Heart right ventricle (tissue), 16 donors: ENCODE measurements at places on chromosomes 13 and 19.

- no peaks in the 10 kb centered on the region for H3K27me3 ChIP-seq
- peaks cover 45% of the 10 kb centered on the region for H3K4me1 ChIP-seq
- no peak overlapping the region for H3K4me3 ChIP-seq
- H3K36me3 ChIP-seq = peaks cover 3% of the 10 kb centered on the region
- H3K27ac ChIP-seq = no peak overlapping the region
- no peak for DNase-seq
Measured at GRCh38 chr19:4719499-4719866, 4.2 kb downstream of the DPP9 start.

DNA sequence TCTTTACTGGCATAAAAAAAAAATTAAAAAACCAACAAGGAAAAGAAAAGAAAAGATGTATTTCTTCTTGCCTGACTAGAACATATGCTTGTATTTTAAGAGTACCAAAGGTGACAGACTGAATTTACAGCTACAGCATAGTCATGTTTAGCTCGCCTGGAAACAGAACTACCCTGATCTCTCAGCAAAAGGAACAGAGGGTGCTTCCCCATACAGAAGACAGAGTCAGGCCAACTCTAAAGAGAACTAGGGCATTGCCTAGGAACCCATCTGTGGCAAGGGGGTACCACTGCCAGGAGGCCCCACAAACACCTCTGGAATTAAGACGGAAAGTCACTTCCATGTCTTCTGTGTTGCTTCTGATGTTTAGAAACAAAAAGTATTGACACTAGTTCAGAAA is 252.1 kb upstream of the STARD13 start:
- H3K4me1 ChIP-seq = peaks cover 44% of the 10 kb centered on the region
- peak overlapping the region; percentile 3 for H3K27ac ChIP-seq
- no peaks in the 10 kb centered on the region for H3K27me3 ChIP-seq
- H3K36me3 ChIP-seq = no peaks in the 10 kb centered on the region

DNA sequence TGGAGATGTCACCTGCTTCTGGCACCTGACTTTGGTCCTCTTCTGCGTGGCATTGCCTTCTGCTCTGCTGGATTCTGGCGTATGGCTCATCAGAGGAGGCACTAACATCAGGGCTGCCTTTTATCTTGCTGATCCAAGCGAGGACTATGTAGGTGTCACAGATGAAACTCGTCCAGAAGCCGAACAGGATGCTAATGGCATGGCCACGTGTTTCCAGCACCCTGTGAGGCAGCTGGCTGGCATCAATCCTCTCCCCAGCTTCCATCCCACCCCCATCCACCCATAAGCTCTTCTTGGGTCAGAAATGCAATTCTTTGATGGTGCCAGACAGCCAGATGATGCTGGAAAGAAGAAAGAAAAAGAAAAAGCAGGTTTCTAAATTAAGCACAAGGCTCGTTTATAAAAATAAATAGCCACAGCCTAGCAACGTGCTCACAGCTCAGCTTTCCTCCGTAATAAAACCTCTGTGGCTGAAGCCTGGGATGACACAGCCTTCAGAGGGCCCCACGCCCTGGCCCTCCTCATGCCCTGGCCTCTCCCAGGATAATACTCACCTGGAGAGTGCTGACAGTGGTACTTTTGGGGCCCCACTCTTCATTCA is 212.9 kb upstream of the SERP2 start:
- H3K27me3 ChIP-seq = no peaks in the 10 kb centered on the region
- H3K4me3 ChIP-seq = no peak overlapping the region
- no peaks in the 10 kb centered on the region for H3K4me1 ChIP-seq
- DNase-seq = no peak

- H3K36me3 ChIP-seq = peaks cover 41% of the 10 kb centered on the region
- H3K27me3 ChIP-seq = no peaks in the 10 kb centered on the region
- no peak for DNase-seq
- peaks cover 57% of the 10 kb centered on the region for H3K4me1 ChIP-seq
Measured at GRCh38 chr13:21047591-21048282, 13.6 kb downstream of the LATS2 start.

DNA sequence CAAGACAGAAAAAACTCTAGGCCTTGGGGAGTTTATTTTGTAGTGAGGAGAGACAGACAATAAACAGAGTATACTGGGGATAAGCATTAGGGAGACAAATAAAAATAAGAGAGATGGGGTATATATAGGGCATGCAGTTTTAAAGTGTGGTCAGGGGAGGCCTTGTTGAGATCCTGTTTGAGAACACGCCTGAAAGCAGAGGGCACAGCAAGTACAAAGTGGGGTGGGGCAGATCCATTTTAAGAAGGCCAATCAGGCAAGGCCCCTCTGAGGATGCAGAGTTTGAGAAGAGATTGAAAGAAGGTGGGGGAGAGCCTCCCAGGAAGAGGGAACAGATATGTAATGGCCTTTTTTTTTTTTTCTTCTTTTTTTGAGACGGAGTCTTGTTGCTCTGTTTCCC is 2.1 kb downstream of the PPP2R1A start:
- H3K27me3 ChIP-seq = no peaks in the 10 kb centered on the region
- no peak for DNase-seq
- H3K36me3 ChIP-seq = peaks cover 5% of the 10 kb centered on the region
- peak overlapping the region; percentile 98 for H3K27ac ChIP-seq
- H3K4me1 ChIP-seq = peaks cover 54% of the 10 kb centered on the region

- no peak overlapping the region for H3K4me3 ChIP-seq
- H3K27me3 ChIP-seq = no peaks in the 10 kb centered on the region
- H3K4me1 ChIP-seq = no peaks in the 10 kb centered on the region
- H3K36me3 ChIP-seq = no peaks in the 10 kb centered on the region
- no peak overlapping the region for H3K27ac ChIP-seq
Measured at GRCh38 chr13:80866921-80867320, 526.0 kb upstream of the SPRY2 start.

GRCh38 chr13:98515818-98516465 is 61.0 kb downstream of the STK24 start:
- H3K36me3 ChIP-seq = peaks cover 25% of the 10 kb centered on the region
- no peaks in the 10 kb centered on the region for H3K27me3 ChIP-seq
- no peak for DNase-seq
- no peaks in the 10 kb centered on the region for H3K4me1 ChIP-seq

DNA sequence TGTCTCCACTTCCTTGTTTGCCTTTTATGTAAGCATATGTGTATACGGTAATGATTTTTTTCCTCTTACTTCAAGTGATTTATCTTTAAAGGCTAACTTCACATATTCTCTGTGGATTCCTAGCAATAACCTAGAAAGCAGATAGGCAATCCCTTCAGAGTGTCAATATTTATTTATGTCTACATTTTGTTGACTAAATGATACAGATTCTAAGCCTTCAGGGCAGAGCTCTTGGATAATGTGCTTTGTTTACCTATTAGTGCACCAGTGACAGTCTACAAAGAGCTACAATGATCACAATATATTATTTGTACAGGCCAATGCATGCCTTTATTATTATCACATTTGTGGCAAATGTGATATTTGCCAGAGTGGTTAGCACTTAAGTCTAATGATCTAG is 406.2 kb downstream of the EFNB2 start:
- DNase-seq = no peak
- H3K36me3 ChIP-seq = no peaks in the 10 kb centered on the region
- no peaks in the 10 kb centered on the region for H3K27me3 ChIP-seq
- no peak overlapping the region for H3K4me3 ChIP-seq
- no peak overlapping the region for H3K27ac ChIP-seq

GRCh38 chr19:16382775-16383543 is 58.3 kb downstream of the KLF2 start:
- peak; percentile 89 for DNase-seq
- peaks cover 61% of the 10 kb centered on the region for H3K4me1 ChIP-seq

- H3K36me3 ChIP-seq = no peaks in the 10 kb centered on the region
- peak; percentile 71 for DNase-seq
- peaks cover 48% of the 10 kb centered on the region for H3K27me3 ChIP-seq
- H3K4me3 ChIP-seq = peak within 1 kb of the TSS; percentile 80
Measured at GRCh38 chr13:71867131-71867814, at the start of gene DACH1. Gene DACH1, minus strand, starts transcription at chr13:71867204.

- peak overlapping the region; percentile 66 for H3K4me3 ChIP-seq
- H3K4me1 ChIP-seq = peaks cover 11% of the 10 kb centered on the region
- peak overlapping the region; percentile 63 for H3K27ac ChIP-seq
- no peaks in the 10 kb centered on the region for H3K27me3 ChIP-seq
- peak; percentile 61 for DNase-seq
Measured at GRCh38 chr19:53868091-53868891, 608 bp downstream of the MYADM start.

DNA sequence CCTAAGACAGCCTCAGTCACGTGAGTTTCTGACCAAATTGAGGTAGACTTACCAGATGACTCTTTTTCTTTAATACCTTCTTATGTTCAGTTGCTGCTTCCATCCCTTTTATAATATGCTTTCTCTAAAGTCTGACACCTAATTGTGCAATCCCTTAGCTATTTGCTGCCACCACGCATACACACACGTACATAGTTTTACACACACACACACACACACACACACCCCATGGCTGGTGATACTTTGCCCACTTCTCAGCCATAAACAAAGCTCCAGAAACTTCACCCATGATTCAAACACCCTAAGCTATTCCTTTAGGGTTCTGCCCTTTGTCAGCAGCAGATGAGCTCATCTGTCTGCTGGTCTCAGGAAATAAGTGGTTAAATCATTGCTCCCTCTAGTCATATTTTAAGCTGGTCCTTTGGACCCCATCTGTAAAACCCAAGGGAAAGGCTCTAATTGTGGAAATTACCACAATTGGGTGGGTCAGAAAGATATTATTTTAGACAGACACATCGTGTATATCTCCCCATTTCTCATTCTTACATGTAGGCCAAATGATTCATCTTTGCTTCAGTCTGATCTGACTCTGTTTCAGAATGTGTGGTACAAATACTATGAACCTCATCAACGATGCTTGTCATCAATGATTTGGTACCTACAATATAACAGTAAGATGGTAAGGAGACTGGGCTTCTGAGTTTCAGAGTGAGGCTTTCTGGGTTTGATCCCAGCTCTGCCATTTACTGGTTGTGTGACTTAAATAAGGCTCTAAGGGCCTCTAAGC is 69.2 kb downstream of the NALCN start:
- no peak for DNase-seq
- no peak overlapping the region for H3K4me3 ChIP-seq
- H3K27ac ChIP-seq = no peak overlapping the region

GRCh38 chr19:51144482-51145045 is 2.5 kb downstream of the SIGLEC7 start:
- H3K4me3 ChIP-seq = no peak overlapping the region
- no peaks in the 10 kb centered on the region for H3K4me1 ChIP-seq
- no peak overlapping the region for H3K27ac ChIP-seq
- H3K36me3 ChIP-seq = no peaks in the 10 kb centered on the region
- H3K27me3 ChIP-seq = peaks cover 8% of the 10 kb centered on the region

DNA sequence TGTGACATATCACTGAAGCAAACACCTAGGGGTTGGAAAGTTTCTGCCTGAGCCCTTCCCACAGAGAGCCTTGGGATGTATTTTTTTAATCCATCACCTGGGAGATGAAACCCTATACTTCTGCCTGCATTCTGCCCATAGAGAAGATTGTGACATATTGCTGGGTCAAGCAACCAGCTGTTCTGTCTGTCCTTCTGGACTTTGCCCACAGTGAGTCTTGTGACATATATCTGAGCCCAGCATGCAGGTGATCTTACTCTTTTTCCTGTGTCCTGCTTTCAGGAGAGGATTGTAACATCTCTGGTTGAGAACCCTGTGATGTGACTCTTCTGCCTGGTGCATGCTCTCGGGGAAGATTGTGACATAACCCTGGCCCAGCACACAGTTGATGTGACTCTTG is 24.9 kb upstream of the ZNF681 start:
- DNase-seq = no peak
- no peak overlapping the region for H3K4me3 ChIP-seq
- no peaks in the 10 kb centered on the region for H3K36me3 ChIP-seq
- no peaks in the 10 kb centered on the region for H3K4me1 ChIP-seq
- no peaks in the 10 kb centered on the region for H3K27me3 ChIP-seq

- no peak overlapping the region for H3K4me3 ChIP-seq
- no peak for DNase-seq
- H3K27me3 ChIP-seq = peaks cover 22% of the 10 kb centered on the region
- H3K36me3 ChIP-seq = no peaks in the 10 kb centered on the region
- no peaks in the 10 kb centered on the region for H3K4me1 ChIP-seq
Measured at GRCh38 chr13:45623516-45624090, 8.1 kb upstream of the ERICH6B start.

GRCh38 chr19:780935-781334 is 16.3 kb upstream of the PTBP1 start:
- peak overlapping the region; percentile 92 for H3K27ac ChIP-seq
- H3K4me1 ChIP-seq = peaks cover 49% of the 10 kb centered on the region
- H3K4me3 ChIP-seq = no peak overlapping the region
- no peak for DNase-seq

- H3K36me3 ChIP-seq = no peaks in the 10 kb centered on the region
- DNase-seq = no peak
- no peak overlapping the region for H3K4me3 ChIP-seq
- no peak overlapping the region for H3K27ac ChIP-seq
Measured at GRCh38 chr19:42033413-42033812, 36.6 kb downstream of the GRIK5 start.

DNA sequence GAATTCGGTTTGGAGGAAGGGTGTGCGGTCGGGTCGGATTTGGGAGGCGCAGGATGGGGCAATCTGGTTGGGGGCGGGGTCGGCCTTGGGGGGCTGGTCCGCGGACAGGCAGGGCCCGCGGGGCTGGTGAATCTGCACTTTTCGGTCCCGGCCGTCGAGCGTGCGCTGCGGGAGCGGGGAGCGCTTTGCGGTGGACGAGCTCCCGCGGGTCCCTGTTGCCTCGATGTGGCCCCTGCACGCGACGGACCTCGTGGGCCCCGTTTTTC is 11.9 kb downstream of the PEAK3 start:
- H3K27me3 ChIP-seq = no peaks in the 10 kb centered on the region
- H3K4me3 ChIP-seq = peak overlapping the region; percentile 100
- DNase-seq = peak; percentile 61
- H3K4me1 ChIP-seq = peaks cover 36% of the 10 kb centered on the region

DNA sequence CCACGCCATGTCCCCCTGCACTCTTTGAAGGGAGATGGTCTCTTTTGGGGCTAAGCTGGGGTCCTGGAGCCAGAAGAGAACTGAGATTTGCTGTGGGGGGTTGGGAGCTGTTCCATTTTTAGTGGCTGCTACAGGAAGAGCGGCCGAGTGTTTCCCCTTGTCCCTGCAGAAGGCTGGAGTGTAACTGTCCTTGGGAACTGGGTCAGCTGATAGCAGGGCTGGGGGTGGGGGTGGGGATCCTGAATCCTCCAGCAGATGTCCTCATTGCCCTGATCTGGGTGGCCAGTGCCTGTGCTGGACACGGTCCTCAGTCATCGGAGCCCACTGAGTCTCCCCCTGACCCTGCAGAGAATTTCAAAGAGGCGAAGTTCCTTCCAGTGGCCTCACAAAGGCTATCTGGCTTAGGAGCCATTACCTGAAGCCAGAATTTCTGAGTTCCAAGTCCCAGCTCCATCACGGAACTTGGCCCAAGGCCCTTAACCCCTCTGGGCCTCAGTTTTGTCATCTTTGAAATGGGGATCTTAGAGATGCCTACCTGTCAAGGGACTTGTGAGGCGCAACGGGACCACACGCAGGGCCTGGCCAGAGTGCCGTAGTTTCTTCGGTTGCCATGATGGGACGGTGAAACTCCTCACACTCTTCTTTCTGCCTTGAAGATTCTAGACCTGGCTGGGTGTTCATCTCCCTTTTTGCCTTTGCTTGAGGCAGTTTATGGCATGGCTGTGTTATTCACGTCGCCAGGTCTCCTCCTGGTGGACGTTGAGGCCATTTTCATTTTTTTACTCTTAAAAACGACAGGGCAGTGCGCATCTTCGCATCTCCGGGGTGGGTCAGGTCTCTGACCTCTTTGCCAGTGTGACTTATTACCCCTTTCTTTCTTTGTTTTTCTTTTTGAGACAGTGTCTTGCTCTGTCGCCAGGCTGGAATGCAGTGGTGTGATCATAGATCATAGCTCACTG is 51.9 kb downstream of the DNM2 start:
- H3K36me3 ChIP-seq = peaks cover 37% of the 10 kb centered on the region
- H3K27me3 ChIP-seq = no peaks in the 10 kb centered on the region
- peaks cover 56% of the 10 kb centered on the region for H3K4me1 ChIP-seq
- no peak overlapping the region for H3K4me3 ChIP-seq
- H3K27ac ChIP-seq = peak overlapping the region; percentile 90
